Kidney tubule cell (primary cell): ENCODE measurements at places on chromosomes 5 and 9.

DNA sequence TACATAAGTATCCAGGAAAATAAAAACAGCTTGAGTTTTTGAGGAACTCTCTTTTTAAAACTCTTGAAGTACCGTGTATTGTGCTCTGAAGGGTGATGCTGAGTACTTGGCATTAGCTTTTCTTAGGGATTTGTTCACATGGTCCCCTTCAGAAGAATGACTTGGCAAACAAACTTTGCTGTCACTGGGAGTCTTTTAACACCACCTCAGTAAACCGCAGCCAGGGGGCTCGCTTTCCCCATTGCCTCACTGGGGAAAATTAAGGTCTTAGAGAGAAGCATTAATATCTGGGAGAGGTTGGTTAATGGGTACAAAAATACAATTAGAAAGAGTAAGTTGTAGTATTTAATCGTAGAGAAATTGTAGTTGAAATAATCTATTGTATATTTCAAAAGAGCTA lies 105.9 kb upstream of the DAP start:
- no peak for DNase-seq

DNA sequence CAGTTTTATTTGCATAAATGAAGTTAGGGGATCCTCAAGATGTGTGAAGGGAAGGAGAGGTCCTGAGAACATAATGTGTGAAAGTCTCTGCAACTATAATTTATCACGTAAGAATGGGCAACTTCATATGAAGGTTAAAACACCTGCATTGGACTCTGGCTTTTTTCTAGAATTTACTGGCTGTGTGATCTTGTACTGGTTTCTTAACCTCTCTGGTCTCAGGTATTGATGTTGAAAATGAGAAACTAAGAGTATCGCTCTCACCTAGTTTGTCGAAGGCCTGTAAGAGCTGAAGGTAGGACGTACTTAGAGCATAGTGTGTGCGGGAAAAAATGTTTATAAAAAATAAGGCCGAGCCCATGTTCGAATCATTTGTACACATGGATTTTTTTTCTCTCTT lies 280.5 kb downstream of the ICE1 start:
- DNase-seq: no peak

DNA sequence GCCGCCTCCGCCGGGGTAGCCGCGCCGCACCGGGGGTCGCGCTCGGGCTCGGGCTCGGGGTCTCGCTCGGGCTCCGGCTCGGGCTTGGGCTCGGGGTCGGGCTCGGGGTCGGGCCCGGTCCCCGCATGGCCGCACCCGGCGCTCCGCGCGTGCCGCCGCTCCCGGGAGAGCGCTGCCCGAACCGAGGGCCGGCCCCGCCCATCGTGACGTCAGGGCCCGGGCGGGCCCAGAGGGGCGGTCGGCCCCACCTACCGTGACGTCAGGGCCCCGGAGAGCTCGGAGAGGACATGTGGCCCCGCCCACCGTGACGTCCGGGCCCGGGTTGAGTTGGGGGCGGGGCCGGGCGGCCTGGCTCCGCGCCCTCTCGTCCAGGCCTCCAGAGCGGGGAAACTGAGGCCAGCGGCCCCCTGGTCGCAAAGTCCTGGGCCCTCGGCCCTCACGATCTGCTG lies at the start of gene NSMF:
NSMF (minus strand) TSS at position 183 of the 449 bp plus-strand sequence. CDS start 232 bp downstream, outside the sequence.
- peak; percentile 90 for DNase-seq

- no peak for DNase-seq
Measured at GRCh38 chr5:94627191-94627590, 8.7 kb downstream of the SLF1 start.

GRCh38 chr5:149313151-149313841 lies 32.0 kb upstream of the GRPEL2 start:
- DNase-seq: no peak

DNA sequence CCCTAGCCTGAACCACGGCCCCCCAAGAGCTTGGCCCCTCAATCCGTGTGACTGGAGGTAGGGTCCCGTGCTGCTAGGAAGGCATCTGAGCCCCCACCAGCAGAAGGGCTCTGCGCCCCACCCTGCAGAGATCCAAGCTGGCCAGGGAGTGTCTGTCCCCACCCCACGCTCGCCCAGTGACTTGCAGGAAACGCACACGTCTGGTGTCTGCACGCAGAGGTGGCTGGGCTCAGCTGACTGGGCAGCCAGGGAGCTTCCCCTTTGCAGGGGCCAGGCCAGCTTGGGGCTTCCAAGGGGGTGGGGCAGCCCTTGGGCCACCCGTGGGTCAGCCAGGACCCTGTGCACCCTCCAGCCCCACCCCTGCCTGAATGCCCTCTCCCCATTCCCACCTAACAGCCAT lies 24.3 kb downstream of the NOTCH1 start:
- DNase-seq: no peak

GRCh38 chr5:13408616-13409015 lies 535.9 kb downstream of the DNAH5 start:
- peak; percentile 43 for DNase-seq

- no peak for DNase-seq
Measured at GRCh38 chr5:150175076-150175475, 8.5 kb downstream of the CDX1 start.

- peak; percentile 47 for DNase-seq
Measured at GRCh38 chr9:112711050-112711689, 6.7 kb downstream of the INIP start.

GRCh38 chr9:108951578-108951977 lies 17.4 kb downstream of the ABITRAM start:
- DNase-seq: no peak

DNA sequence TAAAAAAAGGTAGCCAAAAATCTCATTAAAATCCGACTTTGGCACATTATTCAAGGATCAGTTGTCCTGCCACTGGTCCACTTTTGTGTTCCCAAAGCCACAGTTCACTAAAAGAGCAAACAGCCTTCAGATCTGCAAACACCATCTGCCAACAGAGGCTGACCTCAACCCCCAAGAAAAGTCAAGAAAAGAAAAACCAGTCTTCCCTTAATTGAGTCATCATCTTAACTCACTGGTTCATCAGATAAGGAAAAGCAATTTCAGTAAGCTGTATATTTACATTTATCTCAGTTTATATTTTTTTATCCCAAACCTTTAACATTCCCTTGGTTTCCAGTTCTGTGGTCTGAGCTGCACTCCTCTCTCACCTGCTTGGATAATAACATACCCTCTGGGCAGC lies 21.2 kb downstream of the RASEF start:
- peak; percentile 42 for DNase-seq
